ENCODE measurements at places on chromosomes 6 and 20. TPM values are rescaled to one million over a fixed set of nuclear protein-coding genes. Genes with fewer than 3 reads are reported as not detected.

GRCh38 chr6:126066053-126067048 lies 80.0 kb downstream of the TRMT11 start:
- DNase-seq = no peak

DNA sequence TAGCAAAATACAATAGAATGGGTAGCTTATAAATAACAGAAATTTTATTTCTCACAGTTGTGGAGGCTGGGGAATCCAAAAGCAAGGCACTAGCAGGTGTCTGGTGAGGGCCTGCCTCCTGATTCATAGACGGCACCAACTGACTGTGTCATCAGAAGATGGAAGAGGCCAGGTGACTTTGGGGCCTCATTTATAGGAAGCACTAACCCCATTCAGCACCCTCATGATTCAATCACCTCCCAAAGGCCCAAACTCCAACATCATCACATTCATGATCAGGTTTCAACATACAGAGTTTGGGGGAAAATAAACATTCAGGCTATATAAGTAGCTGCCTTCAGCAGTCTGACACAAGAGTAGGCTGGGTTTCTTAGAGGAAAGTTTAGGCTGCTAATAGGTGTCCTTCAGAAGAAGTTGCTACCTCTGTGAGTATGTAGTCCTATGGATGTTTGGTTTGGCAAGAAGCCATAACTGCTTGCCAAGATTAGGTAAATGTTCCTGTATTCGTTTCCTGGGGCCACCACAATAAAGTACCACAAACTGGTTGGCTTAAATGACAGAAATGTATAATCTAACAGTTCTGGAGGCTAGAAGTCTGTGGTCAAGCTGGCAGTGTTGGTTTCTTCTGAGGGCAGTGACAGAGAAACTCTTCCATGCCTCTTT lies 48.8 kb downstream of the NT5E start:
- DNase-seq = peak; percentile 54

DNA sequence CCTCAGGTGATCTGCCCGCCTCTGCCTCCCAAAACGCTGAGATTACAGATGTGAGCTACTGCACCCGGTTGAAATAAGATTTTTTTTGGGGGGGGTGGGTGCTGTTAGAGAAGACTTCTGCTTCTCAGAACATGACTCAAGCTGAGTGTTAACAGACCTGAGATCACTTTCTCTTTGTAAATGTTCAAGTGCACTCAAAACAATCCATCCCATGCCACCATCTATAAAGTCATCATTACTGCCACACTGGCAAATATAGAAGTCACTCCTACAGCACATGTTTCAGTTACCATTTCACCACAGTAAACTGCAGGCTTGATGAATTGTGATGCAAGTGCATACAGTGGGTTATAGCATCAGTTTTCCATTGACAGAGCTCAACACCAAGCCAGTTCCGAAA lies 9.0 kb downstream of the VPS16 start:
- no peak for DNase-seq

GRCh38 chr6:142943711-142944123 lies 1.3 kb downstream of the HIVEP2 start:
- DNase-seq = no peak

DNA sequence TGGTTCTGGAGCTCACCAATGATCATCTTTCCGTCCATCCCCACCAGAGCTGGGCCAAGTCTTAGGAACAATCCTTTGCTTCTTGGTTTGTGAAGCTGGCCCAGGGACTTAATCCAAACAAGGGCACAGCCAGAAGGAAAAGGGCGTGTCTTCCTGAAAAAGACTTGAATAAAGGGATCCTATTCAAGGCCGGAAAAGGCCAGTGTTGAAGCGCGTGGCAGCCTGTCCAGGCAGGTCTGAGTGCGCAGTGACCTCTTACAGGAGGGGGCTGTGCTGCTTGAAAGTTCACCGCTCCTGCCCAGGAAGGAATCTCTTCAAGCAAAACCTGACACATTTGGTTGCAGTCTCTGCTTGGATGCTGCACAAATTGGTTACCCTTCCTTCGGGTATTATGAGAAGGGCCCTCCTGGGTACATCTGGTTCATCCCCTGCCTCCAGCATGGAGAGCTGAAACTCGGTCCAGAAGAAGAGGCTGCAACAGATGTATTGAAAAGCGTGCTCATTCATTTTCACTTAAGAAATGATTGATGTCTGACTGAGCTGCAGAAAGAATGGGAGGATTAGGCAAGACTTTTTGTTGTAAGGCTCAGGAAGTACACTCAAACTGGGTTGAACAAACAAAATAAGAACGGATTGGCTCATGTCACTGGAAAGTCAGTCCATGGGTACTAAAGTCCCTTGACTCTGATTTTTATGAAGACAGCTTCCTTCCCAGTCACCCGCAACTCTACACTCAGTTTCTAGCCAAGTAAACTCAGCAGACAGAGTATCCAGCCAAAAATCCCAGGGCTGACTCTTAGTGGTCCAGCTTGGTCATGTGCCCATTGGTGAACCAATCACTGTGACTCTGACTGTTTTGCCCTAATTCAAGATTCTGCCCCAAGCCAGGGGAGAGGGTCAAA lies 136.3 kb downstream of the TFAP2C start:
- no peak for DNase-seq

ALDH8A1 gene
- not detected for total RNA-seq

PIGU gene
- 35.8 TPM for total RNA-seq

TBXT gene
- not detected for total RNA-seq

FAM83C gene
- not detected for total RNA-seq

C6orf52 gene
- total RNA-seq = not detected

TBC1D7 gene
- 31.9 TPM for total RNA-seq

All from H4 (cell line).